EL (cell line): ENCODE measurements at places on chromosomes 11 and 22.
A peak's percentile ranks its signal among the peaks of the same experiment; 100 is the strongest.

DNA sequence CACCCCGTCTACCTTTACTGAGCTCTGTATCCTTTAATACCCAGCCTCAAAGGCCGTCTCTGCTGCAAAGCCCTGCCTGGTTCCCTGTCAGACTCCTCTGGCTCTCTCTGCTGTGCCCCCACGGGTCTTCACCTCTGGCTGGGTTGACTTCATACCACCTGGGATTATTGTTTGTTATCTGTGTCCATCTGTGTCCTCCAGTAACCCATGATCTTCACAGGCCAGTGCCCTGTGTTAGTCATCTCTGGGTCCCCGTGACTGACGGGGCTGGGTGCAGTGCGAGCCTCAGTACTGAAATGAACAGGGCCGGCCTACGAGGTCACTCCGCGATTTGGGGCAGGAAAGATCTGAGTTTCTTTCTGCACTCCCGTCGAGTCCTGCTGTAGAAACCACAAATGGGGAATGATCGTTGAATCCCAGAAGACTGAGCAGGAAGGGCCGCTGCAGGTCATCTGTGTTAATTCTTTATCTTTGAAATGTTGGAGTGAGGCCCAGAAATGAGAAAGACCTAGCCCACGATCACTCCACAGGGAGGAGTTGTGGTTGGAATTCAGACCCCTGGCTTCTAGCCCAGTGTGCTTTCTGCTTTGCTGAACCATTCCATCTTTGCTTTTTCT lies 12.3 kb upstream of the TUB start:
- DNase-seq, result peak; percentile 86

- no peak for DNase-seq
Measured at GRCh38 chr22:17612057-17612456, 16.5 kb downstream of the ATP6V1E1 start.

DNA sequence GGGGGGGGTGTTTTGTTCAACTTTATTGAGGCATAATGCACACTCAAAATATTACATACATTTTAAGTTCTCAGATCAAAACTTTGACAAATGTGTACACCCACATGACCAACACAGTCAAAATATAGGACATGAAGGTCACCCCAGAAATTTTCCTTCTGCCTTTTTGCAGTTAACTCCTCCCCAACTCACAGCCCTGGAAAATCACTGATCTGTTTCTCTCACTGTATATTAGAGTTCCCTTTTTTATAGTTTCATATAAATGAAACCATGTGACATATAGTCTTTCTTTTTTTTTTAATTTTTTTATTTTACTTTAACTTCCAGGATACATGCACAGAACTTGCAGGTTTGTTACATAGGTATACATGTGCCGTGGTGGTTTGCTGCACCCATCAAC lies 4.6 kb downstream of the TMPRSS5 start:
- DNase-seq, result no peak

DNA sequence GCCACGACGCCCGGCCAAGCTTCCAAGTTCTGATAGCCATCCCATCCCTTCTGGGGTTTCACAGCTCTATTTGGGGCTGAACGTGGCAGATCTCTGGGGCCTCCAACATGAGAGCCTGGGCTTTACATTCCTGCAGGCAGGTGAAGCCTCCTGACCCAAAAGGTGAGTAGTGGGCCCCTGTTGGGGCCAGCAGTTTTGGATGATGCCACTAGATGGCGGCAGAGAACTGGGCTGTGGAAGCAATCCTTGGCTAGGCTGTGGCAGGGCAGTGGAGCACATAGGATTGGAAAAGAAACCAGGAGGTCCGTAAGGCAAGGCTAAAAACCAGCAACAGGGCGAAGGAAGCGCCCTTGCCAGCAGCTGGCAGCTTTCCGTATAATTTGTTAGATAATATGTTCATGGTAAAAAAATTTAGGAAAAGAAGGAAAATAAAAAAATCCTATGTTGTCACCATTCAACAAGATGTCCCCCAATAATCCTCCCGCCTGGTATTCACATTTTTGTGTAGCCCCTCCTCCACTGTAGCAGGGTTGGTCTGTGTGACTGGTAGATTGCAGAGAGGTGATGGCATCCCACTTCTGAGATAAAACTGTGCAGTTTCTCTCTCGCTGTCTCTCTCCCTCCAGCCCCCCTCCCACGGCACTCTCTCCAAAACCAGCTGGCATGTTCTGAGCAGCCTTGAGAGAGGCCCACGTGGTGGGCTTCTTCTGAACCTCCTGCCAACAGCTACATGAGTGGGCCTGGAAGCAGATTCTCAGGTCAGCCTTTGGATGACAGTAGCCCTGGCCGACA lies 43.6 kb upstream of the OR4B1 start:
- peak; percentile 53 for DNase-seq

DNA sequence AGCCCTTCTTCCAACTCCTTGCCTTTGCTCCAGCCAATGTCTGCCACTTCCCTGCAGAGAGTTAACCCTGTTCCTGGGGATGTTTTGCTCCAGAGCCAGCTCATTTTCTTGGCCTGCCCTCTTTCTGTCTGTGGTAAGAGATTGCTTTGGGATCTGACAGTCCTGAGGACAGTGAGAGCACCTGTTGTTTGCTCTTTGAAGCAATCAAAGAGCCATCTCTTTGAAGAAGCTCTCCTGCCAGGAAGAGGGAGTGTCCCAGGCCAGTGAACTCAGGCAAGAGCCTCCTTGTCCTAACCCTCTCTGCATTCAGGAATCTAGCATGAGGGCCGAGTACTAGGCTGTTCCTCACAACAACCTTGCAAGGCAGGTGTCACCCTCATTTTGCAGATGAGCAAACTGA lies 42.2 kb downstream of the TRAF6 start:
- no peak for DNase-seq

DNA sequence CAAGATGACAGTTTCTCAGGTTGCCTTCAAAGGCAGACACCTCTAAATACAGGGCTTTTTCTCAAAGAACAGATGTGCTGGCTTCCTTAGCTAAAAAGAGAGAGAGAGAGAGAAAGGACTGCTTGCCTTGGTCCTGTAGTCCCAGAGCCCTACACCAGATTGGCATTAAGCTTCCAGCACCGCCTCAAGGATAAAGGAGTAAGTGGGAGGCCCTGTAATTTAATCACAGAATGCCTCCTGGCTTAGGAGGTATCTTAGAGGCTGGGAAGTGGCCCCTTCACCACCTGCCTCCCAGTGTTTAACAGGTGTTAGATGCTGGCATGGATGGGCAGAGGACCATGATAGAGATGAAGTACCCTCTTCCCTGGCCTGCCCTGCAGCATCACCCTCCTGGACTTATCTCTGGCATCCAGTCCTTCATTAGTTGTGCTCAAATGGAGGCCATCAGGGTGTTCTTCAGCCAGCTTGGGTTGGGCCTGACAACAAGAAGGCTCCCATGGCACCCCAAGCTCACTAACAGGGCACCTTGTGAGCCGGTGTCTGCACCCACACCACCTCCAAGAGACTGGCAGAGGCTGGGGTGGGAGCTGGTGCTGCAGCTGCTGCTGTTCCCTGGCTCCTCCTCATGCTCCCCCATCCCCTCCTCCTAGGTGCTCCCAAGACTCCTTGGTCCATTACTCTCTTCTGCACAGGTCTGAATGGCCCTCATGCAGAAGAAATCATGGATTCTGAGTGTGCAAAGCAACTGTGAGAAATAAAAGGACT lies 32.5 kb downstream of the ABCC8 start:
- no peak for DNase-seq

DNA sequence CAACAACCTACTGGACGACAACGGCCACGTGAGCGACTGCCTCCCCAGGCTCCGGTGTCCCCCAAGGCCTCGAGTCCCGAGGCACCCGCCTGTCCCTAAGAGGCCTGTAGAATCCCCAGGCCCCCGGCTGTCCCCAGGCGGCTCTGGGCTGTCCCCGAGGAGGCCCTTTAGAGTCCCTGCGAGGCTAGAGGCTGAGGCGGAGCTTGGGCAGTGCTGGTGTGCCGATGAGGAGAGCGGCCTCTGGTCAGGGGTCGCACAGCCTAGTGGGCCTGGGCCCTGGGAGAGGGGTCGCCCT lies 3.7 kb downstream of the TBX1 start:
- no peak for DNase-seq

- DNase-seq, result no peak
Measured at GRCh38 chr22:41469218-41469851, 418 bp downstream of the ACO2 start.

DNA sequence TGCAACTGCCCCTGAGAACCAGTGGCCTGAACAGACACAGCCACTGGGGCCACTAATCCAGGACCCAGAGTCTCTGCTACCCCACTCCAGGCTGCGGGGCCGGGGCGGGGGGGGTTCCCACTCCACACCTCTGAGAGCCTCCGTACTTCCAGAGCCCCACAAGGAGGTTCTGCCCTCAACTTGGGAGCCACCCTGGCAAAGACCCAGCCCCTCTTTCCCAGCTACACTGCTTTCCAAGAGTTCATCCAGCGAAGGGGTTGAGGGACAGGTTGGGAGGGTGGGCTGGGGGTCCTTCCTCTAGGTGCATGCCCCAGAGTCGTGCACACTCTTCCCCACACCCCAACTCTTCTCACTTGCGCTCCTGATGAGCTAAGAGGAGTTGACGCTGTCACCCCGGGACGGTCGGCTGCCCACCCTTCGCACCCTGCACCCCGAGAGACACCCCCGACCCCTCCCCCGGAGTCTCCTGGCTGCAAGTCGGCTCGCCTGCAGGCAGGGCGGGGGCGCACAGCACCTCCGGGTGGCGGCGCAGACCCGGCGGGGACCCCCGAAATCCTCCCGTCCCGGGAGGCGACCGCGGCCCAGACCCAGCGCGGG lies 531 bp downstream of the RAB3IL1 start:
- no peak for DNase-seq

DNA sequence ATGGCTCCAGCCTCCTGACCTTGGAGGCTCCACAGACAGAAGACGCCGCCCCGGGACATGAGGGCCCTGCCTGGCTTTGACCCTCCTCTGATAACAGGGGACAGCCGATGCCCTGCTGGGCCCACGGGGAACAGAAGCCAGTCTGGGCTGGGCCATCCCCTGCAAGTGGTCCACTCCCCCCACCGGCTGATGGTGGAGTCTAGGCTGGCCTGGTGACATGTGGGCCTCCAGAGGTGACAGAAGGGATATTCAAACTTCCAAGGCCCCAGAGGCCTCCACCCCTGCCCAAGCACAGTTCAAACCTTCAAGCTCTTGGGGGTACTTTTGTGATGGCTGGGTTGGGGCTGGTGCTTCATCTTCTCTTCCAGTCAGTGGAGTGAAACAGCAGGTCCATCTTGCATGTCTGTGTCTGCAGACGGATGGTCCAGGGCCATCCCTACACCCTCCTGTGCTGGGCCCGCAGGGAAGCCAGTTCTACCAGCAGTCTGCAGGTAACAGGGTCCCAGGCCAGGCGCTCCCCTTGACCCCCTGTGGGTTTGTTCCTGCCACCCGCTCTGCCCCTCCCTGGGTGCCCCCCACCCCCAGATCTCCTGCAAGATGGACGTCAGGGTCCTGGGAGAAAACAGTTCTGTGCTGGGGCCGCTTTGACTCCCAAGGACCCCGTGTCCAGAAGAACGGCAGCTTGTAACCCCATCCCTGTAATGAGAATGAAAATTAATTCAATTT lies 929.9 kb downstream of the BRD1 start:
- no peak for DNase-seq

DNA sequence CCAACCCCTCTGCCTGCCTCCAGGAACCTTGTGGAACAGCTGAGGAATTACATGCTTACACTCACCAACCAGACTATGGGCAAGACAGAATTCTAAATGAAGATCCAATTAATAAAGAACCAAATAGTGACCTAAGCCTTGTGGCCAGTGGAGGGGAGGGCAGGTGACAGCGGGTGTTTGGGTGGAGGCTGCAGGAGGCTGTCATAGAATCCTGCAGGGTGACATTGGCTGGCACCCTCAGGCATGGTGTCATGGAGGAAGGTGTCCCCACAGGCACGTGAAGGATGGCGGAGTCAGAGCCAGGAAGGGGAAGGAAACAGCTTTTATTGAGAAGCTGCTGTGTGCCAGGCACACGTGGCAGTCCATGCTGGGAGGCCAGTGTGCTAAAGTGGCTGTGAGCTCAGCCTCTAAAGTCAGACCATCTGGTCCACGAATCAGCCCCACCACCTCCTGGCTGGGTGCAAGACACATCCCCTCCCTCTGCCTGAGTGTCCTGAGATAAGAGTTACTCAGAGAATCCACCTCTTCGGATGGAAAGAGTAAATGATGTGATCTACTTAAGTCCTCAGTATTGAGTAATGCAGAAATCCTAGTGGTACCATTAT lies 8.7 kb downstream of the MYO18B start:
- DNase-seq, result no peak

DNA sequence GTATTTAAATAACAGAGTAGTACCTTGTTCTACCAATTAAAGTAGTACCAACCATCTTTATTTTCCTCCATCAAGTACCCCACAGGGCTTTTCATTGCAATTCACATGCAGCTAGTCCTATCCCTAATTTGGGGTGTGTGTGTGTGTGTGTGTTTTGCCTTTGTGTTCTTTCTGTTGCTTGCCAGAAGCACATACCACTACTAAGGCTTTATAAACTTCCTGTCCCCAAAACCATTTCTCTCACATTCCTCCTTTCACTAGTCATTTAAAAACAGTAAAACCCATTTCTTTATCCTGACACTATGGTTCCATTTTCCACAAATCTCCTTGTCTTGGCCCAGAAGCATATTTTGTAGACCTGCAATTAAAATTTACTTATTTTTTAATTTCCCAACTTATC lies 54.6 kb downstream of the SLC36A4 start:
- peak; percentile 55 for DNase-seq

DNA sequence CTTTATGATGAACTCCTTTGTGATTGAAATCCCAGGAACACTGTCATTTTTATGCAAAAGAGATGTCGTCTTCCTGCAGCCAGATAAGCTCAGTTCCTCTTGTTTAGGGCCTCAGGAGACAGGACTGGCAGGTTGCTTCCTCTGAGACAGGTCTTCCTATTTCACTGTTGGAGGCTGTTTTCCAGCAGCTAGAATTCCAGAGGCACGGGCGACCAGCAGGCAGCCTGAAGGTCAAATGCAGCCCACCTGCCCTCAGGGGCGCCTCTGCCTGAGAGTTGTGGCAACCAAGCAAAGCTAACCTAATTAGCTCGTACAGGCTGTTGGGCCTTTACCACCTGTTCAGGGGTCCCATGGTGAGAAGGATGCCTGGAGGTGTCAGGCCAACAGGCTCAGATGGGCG lies 22.3 kb downstream of the SLC6A5 start:
- no peak for DNase-seq

- no peak for DNase-seq
Measured at GRCh38 chr11:116615211-116615865, 157.4 kb downstream of the BUD13 start.

- DNase-seq, result no peak
Measured at GRCh38 chr22:26536056-26536761, 23.9 kb upstream of the TFIP11 start.

- peak; percentile 83 for DNase-seq
Measured at GRCh38 chr11:111733016-111733415, 33.2 kb downstream of the PPP2R1B start.

DNA sequence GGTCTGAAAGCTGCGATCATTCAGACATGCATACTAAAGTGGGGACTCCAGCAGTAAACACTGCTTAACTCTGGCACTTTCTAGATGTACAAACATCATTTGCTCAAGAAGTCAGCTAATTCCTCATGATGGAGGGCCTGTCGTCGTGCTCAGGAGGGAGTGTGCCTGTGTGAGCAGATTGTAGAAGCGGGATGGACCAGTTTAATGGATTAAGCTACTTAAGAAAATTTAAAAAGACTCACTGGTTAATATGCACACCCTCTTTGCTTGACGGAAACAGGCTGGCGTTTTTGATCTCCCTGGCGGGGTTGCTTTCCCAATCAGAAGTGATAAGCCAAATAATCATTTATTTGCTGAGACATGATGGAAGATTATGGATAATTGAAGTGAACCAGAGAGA lies 79.0 kb downstream of the LDLRAD3 start:
- DNase-seq, result no peak
